Right cardiac atrium (tissue), 5 donors: ENCODE measurements at places on chromosomes 16 and 17.

- no peak for DNase-seq
These were observed 5.0 kb downstream of the TBKBP1 start for GRCh38 chr17:47698749-47699535.

GRCh38 chr16:6122401-6122800 lies 1024.8 kb upstream of the EEF2KMT start:
- no peak for DNase-seq

DNA sequence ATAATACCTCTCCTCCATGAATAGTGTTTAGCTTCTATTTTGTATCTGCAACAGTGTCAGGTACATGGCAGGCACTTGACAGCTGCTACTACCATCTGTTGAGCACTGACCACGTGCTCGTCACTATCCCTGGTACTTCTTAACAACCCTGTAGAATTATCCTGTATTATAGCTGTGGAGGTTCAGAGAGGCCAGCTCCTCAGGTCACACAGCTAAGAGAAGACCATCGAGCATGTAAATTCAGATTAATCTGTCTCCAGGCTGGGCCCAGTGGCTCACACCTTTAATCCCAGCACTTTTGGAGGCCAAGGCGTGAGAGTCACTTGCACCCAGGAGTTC lies 26.3 kb downstream of the WSB1 start:
- DNase-seq, result no peak

GRCh38 chr17:49016775-49017463 lies 19.7 kb downstream of the IGF2BP1 start:
- DNase-seq, result peak; percentile 72

DNA sequence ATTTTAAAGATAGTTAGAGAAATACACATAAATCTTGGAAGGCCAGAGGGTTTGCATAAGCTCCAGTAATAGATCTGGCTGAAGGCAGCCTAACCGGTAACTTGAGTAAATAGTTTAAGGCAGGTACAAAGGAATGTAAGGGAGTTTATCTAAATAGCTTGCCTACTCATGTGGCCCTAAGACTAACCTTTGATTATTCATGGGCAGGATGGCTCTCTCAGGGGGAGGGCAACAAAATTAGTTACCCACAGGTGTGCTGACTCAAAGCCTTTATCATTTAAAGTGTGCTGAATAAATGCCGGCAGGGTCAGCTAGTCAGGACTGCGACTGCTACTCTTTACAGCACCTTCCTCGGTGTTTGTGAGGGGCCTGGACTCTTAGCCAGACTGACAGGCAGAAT lies 761.3 kb upstream of the KIF2B start:
- DNase-seq, result no peak

DNA sequence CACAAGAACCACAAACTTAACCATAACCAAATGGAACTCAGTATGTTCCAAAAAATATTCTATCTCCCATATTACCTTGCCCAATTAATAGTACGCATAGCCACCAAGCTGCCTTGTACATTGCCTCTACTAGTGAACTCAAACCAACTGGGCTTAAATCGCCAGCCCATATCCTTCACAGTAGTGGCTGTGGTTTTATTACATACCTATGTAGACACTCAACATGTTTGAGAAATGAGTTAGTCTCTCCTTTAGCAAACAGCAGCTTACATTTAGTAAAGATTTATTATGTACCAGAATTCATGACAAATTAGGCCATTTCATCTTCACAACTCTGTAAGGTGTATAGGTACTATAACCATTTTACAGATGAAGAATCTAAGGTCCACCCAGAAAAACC lies 41.4 kb downstream of the GRB2 start:
- DNase-seq, result no peak

DNA sequence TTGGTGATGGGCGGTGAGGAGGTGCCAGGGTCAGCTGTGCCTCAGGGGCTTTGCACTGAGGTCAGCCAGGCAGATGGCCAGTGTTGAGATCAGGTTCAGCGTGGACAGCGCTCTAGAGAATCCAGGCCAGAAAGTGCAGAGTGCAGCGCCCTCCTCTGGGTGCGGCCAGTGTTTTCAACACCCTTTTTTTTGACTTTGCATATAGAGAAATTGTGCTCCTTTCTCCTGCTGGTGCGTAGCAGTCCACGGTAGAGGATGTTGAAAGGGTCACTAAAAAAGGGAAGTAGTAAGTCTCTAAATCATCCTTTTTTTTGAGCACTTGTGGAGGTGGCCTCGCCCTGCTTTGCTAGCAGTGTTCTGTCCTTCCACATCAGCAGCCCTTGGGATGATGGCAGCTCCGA lies 53.9 kb downstream of the BANP start:
- DNase-seq, result no peak

- peak; percentile 70 for DNase-seq
These were observed 115.0 kb downstream of the RAP1GAP2 start for GRCh38 chr17:2911035-2911754.

- no peak for DNase-seq
These were observed 298.0 kb downstream of the MAP2K4 start for GRCh38 chr17:12318571-12319266.

DNA sequence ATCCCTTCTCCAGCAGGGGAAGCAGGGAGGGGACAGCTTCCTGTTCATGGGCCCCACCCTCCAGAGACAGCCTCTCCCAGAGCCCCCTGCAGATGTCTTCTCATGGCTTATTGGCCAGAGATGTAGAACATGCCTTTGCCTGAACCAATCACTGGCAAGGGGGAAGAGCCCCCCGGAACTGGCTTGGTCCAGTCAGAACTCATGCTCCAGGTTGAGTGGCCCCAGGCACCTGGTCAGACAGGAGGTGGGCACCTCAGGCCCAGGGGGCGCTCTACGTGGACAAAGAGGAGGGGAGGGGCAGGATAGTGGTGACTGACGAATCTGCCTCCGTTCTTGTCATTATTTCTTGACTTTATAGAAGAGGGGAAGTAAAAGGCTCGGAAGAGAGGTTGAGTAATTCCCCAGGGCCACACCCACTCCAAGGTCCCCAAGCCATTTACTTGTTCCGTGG lies 23.6 kb downstream of the RAB11FIP4 start:
- peak; percentile 58 for DNase-seq

DNA sequence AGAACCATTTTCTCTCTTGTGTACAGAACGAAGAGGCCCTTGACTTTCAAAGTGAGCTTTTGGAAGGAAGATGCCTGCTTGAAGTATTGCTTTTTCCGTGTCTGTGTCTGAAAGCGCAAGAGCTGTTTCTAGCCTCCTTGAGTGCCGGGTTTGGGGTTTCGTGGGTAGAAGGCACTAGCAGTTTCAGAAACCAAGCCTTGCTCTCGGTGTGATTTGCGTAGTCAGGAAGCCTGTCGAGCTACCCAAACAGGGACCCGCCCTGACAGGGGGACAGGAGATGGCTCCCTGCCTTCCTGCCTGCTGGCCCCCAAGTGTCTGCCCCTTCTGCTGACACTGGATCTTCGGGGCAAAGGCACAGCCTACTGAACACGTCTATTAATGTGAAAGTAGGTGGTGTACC lies 322.0 kb downstream of the MAF start:
- no peak for DNase-seq

- no peak for DNase-seq
These were observed 152.7 kb downstream of the SOX9 start for GRCh38 chr17:72273289-72274056.

DNA sequence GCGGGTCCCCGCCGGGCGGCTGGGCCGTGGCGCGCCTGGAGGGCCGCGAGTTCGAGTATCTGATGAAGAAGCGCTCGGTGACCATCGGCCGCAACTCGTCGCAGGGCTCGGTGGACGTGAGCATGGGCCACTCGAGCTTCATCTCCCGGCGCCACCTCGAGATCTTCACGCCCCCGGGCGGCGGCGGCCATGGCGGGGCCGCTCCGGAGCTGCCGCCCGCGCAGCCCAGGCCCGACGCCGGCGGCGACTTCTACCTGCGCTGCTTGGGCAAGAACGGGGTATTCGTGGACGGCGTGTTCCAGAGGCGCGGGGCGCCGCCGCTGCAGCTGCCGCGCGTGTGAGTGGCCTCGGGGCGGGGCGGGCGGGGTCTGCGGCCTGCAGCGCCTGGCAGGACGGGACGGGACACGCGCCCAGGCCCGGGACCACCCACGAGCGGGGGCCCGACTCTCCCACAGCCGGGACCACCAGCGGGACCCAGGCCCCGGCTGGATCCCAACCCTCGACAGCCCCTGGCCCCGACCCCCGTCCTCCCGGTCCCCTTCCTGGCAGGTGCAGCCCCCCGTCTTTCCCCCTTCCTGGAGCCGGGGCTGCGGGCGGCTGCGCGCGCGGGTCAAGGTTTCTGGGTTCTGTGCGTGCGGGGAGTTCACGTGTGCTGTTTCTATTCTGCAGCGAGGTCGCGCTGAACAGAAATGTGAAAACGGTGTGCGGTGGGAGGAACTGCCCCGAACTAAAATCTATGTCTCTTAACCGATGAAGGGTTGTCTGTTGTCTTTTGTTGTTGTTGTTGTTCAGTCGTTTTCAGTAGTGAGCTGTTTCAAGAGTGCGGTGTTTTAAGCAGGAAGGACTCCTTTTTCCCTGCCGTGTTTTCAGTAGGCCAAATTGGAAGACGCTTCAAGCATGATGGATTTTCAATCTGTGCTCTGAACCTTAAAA lies 705 bp downstream of the FOXK2 start:
- DNase-seq, result peak; percentile 71

DNA sequence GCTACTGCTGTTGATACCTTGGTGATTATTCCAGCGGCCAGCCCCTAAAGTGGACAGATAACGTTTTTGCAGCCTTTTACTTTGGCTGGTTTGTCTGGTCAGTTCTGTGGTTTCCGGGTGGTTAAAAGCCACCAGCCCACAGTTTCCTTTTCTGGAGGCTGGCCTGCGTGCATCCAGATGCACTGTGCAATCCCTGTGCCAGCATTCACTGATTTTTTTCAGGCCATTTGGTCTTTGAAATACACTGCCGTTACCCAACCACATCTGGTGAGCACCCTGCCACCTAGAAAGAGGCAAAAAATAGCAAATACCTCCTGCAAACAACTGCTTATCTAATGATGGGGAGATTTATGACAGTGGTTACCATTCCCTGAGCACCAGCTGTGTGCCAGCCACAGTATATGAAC lies 797 bp downstream of the NUDT7 start:
- DNase-seq, result peak; percentile 55

DNA sequence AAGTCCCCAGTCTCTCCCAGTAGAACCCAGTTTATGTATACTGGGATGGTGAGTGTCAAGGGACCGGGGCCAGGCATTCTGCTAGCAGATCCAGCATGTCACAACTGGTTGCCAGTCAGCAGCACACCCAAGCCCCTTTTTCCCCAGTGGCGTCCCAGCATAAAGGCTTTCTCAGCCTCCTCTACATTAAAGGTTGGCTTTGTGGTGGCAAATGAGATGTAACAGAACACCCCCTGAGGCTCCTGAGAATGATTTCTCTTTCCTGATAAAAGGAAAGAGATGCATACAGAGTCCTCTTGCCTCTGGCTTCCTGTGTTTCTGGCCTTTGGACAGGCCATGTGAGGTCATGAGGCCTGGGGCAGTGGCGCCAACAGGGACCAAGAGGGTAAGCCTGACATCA lies 27.9 kb downstream of the IRX6 start:
- DNase-seq, result no peak

DNA sequence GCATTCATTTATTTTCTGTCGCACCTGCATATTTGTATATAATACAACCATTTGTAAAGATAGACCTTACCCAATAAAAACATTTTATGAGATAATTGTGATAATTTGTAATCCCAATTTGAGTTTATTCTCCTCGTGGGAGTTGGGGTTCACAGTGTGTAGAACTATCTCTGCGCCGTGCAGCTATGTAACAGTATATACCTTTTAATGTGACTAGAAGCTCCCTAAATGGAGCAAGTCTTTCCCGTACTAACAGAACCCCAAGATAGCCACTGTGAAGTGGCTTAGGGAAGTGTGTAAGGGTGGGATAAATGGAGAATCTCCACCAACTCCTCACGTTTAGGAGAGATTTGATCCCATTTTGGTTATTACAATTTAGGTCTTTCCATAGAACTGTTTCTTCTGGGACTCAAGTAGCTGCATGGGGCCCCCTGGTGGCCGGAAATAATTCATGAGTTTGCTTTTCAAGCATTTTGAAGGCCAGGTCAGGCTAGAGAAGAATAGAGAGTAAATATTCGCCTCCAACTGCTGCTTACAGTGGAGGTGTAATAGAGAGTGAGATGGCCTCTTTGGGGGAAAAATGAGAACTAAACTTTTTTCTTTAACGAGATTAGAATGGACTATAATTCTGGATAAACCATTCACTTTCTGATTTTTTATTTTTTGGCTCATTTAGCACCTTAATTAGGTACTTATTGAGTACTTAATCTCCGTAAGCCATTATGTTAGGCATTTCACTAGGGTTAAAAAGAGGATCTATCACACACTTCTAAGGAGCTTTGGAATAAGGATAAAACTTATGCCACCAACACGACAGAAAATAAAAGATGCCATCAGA lies 4.5 kb downstream of the TMEM100 start:
- peak; percentile 79 for DNase-seq

DNA sequence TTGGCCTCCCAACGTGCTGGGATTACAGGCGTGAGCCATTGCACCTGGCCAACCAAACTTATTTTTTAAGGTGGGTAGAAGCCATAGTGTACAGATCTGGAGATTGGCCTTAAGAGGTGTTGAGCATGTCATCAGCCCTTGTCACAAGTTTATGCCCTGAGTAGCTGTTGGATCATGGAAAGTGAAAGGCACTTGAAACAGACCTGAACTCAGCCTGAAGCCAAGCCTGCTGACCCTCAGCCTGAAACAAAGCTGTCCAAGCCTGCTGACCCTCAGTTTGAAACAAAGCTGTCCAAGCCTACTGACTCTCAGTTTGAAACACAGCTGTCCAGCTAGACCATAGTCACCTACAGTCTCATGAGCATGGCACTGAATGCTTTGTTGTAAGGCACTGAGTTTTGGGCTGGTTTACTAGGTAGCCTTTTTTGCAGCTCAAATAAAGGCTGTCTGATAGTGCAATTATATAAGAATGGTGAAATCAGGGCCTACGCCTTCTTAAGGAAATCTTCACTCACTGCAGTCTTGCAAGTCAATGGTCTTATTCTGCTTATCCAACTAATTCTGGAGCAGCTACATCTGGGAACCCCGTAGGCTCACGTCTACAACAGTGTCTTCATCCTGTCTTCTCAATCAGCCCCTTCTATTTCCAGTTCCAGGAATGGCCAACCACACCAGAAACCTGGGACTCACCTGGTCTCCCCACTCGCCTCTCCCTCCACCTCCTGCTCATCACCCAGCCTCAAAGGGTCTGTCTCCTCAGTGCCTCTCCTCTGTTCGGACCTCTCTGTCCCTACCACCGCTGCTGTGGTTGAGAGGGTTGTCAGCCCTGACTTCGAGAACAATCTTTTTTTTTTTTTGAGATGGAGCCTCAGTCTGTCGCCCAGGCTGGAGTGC lies 2.9 kb upstream of the NPIPB15 start:
- no peak for DNase-seq

- DNase-seq, result no peak
These were observed 37.3 kb downstream of the GRB7 start for GRCh38 chr17:39775031-39775430.

GRCh38 chr17:251531-251930 lies 70.1 kb upstream of the DOC2B start:
- peak; percentile 44 for DNase-seq
